ENCODE measurements at places on chromosomes 1 and 21. TPM values are rescaled to one million over a fixed set of nuclear protein-coding genes. Genes with fewer than 3 reads are reported as not detected.

The RHD gene
- total RNA-seq: not detected

The LCE1C gene
- not detected for total RNA-seq

The KCNE1 gene
- total RNA-seq: not detected

The RERE gene
- total RNA-seq: 103 TPM

The WNT3A gene
- not detected for total RNA-seq

The SPRR2E gene
- total RNA-seq: not detected

The HSD3B1 gene
- not detected for total RNA-seq

The S100A1 gene
- total RNA-seq: not detected

The TMEM269 gene
- 0.30 TPM for total RNA-seq

The PTPRC gene
- total RNA-seq: 837 TPM

The LAPTM5 gene
- 580 TPM for total RNA-seq
